ENCODE measurements at places on chromosomes 7 and 10.

DNA sequence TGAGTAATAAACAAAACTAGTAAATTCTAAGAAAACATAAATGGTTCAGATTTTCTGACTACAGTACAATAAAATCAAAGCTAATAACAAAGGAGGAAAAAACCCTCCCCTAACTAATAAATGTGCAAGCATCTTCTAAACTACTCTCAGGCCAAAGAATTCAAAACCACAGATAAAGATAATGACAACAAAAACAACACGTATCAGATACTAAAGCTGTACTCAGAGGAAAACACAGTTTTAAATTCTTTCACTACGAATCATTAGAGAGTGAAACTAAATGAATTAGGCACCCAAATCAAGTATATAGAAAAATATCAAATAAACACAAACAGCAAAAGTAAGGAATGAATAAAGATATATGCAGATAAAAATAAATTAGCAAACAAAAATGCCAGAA is 200.9 kb downstream of the TEX36 start:
- no peak for DNase-seq

GRCh38 chr10:52662256-52662655 is 110.3 kb downstream of the MBL2 start:
- DNase-seq = no peak

DNA sequence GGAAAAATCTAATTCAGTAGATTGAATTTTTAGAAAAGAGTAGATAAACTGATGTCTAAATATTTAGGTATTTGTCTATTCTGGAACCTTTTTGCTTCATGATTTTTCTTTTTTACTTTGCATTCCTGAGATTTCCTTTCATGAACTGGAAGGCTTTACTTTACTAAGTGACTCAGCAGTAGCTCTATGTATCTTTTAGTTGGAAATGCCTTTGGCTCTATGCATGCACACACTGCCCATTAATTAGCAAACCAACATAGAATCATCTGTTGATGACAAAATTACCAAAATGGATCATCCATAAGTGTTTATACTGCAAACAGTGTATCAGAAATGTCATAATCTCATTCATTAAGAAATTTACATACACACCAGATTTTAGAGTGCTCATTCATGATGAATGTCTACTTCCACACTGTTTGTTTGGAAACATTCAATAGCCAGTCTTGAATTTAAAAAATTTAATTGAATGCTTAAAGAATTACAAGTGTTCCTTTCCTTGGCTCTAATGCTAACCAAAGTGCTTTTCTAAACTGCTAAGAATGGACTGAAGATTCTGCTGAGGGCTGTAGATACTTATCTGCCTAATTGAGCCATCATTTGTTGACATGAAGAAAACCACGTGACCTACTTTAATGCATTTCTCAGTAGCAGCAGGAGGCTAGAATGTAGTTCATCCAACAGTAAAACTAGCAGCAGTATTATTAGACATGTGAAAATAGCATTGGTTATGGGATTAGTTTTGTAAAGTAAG is 282.0 kb downstream of the ADK start:
- DNase-seq = no peak

DNA sequence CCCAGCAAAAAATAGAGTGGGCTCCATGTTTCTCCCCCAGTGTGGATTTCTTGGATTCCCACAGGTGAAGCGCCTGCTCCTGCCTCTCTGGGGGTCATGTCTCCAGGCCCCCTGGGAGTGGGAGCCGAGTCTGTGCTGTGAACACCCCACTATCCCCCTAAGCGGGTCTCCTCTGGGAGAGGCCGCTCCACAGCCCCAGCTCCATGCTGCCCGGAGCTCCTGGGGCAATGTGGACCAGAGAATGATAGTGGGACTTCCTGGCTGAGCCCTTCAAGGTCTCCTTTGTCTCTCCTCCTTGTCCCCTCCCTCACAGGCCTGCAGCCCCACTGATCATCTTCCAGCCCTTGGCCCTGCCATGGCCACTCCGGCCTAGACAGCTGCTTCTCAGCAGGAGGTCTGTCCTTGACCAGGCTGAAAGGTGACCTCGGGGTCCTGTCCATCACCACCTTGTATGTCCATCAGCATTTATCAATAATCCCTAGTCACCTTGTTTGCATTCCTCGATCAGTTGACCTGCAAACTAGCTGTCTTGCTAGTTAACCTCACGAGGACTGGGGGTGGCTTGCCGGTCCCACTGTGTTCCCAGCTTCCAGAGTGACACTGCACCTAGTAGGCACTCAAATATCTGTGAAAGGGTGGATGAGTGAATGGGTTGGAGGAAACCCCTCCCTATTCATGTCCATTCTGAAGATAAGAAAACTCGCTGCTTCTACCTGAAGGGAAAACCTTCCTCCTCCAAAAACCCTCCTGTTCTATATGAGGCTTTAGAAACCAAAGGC is 776 bp upstream of the CALML3 start:
- no peak for DNase-seq

GRCh38 chr7:3082831-3083230 is 39.2 kb upstream of the CARD11 start:
- no peak for DNase-seq

GRCh38 chr7:83672157-83672556 is 23.2 kb upstream of the SEMA3E start:
- DNase-seq = no peak

DNA sequence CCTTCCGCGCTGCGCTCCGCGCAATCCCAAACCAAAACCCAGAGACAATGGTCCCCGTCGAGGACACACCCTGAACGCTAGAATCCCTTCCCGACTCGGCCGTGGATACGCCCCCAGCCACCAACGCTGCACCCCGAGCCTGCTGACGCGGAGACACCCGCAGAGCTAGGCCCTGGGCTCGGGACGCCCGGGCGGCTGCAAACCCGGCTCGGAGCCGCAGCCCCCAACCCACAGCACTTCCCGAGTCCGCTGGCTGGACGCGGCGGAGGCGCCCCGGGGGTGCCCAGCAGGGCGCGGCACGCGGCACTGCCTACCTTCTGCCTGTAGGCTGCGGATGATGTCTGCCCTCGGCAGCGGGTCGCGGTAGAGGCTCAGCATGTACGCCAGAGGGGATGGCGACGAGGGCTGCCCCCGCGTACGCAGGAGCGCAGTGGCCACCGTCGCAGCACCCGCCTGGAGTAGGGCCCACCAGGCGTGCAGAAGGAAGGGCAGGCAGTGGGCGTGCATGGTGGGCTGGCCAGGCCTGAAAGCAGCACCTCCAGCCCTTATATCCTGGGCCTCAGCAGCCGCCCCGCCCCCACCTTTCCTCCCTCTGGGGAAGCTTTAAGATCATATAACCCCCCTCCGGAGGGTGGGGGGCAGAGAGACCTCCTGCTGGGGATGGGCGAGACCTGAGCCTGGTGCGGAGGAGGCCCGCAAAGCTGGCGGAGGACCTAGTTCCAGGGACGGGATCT is at the start of gene NODAL:
Gene NODAL, minus strand, starts transcription at position 521 of the 734 bp plus-strand sequence. Its CDS starts 14 bp downstream, at position 507.
- no peak for DNase-seq

GRCh38 chr7:116261904-116262303 is 51.6 kb downstream of the TES start:
- DNase-seq = no peak

DNA sequence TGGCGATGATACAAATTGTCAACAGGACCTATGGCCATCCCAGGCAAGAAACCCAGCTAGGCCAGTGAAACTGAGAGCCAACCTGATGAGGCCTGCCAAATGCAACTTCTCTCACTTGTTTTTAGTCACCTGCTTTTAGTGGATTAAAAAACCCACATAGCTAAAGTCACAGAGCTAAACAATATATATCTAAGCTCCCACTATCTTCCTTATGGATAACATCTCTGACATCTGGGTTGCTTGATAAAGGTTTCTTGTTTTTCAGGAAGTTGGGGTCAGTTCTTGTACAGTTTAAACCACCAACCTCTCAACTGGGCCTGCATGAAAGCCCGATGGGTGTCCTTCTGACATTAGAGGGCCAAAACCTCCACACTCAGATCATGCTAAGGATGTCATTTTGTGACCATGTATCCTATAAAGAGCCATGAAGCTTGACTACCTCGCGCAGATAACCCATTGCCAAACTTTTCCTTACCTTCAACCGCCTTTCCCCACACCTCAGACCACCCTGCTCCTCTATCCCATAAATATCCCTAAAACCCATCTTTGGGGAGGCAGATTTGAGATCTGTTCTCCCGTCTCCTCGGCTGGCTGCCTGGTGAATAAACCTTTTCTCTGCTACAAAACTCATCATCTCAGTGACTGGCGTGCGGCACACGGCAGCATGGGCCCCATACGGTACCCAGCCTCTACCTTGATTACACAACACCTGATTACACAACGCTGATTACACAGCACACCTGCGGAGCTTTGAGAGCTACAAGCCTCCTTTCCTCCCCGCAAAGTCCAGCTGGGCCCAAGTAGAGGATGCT is 797 bp upstream of the STMP1 start:
- no peak for DNase-seq

DNA sequence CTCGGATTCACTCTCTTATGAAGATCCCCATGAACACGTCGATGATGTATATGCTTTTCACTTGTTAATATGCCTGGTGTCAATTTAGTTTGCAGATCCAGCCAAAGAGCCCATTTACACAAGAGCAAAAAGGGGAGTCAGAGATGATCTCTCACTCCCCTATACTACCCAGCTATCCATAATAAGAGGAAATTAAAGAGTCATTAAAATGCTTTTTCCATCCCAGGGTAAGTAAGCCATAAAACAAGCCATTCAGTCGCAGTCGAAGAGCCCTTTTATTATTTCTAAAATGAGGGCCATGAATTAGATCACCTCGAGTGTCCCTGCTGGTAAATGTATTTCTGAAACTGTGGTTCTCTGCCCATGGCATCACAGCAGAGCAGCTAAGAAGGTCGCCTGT is 41.2 kb downstream of the CHCHD3 start:
- DNase-seq = no peak

- DNase-seq = no peak
These were observed 329.3 kb downstream of the CACNA2D1 start for GRCh38 chr7:82114237-82114636.

GRCh38 chr10:88647061-88647615 is 17.1 kb upstream of the LIPF start:
- DNase-seq = no peak

DNA sequence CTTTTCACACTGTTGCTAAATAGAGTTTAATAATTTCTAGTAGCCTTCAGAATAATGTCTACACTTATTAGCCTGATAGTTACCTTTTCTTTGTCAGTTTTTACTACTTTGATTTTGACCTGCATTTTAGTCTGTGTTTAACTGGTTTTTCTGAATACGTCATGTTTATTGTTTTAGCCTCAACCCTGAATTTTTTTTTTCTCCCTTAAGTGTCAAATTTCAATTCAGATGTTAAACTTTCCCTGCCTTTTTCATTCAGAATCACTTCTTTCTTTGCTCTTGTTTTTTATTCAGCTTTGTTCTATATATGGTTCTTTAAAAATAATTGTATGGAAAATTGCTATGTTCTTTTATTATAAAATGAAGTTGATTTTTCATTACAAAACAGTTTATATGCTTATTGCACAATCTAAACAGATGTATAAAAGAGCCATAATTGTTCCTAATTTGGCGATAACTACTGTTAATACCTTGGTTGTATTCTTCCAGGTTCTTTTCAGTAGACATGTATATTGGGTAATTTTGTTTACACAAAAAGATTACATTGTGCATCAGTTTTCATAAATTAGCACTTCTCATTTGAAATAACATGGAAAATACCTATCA is 159.7 kb downstream of the ADK start:
- no peak for DNase-seq

- DNase-seq = no peak
These were observed 4.2 kb upstream of the KCP start for GRCh38 chr7:128914566-128915151.

- no peak for DNase-seq
These were observed 26.7 kb upstream of the TARP start for GRCh38 chr7:38300175-38300574.

DNA sequence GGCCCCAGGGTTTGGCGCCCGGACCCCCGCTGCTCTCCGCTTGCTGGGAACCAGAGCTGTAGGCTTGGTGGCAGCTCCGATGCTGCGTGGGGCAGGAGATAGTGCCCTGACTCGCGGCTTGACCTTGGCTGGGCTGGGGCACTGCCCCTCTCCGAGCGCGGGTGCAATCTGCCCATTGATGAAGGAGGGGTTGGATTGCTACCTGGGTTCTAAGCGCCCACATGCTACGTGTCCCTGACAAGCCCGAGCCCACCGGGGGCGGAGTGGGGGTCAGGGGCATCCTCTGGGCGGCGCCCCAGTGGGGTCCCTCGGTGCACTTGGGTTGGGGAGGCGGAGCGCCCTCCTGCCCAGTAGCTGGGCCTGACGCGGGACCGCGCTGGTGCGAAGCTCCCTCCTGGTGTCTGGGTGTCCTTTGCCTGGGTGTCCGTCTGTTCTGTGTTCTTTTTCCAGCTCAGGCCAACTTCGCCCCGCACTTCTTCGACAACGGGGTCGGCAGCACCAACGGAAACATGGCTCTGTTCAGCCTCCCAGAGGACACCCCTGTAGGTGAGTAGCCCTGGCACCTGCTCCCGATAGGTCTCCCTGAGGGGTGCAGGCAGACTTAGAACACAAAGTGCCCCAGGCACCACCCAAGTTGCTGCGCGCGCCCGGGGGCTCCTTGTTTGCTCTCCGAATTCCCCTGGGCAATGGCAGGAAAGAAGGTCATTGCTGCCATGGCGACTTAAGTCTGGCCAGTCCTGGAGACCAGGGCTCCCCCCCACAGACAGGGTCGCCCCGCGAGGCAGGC is 900 bp downstream of the CDHR1 start:
- no peak for DNase-seq

GRCh38 chr7:42567051-42567450 is 330.0 kb upstream of the GLI3 start:
- no peak for DNase-seq

- DNase-seq = no peak
These were observed 4.2 kb downstream of the CYP17A1 start for GRCh38 chr10:102832987-102833386.

DNA sequence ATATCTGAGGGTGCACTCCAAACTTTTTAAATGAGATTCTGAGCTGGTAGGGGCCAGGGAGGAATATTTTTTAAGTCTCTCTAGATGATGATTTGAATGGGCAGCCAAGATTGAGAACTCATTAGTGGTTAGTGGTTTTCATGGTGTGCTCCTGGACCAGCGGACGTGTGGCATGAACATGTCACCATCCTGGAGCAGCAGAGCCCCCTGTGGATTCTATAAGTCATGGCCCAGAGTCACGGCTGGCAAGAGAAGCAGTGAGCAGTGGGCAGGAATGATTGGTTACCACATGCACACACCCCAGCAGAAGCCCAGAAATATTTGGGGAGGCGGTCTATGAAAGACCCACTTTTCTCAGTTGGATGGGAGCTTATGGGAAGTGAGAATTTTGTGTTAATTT is 21.2 kb upstream of the UCN3 start:
- DNase-seq = no peak

DNA sequence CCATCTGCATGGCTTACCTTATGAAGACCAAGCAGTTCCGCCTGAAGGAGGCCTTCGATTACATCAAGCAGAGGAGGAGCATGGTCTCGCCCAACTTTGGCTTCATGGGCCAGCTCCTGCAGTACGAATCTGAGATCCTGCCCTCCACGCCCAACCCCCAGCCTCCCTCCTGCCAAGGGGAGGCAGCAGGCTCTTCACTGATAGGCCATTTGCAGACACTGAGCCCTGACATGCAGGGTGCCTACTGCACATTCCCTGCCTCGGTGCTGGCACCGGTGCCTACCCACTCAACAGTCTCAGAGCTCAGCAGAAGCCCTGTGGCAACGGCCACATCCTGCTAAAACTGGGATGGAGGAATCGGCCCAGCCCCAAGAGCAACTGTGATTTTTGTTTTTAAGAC is 12.4 kb downstream of the DUSP5 start:
- DNase-seq = no peak

Measured in activated gamma-delta T cell treated with Interleukin-2 at 50 U/mL for 16 hours (primary cell).